ENCODE measurements at places on chromosomes 12 and 14. TPM values are rescaled to one million over a fixed set of nuclear protein-coding genes. Genes with fewer than 3 reads are reported as not detected.

CDCA3 gene
- 171 TPM for total RNA-seq

GRCh38 chr12:31007153-31007495 is 66.5 kb upstream of the DDX11 start:
- DNase-seq = no peak

DNA sequence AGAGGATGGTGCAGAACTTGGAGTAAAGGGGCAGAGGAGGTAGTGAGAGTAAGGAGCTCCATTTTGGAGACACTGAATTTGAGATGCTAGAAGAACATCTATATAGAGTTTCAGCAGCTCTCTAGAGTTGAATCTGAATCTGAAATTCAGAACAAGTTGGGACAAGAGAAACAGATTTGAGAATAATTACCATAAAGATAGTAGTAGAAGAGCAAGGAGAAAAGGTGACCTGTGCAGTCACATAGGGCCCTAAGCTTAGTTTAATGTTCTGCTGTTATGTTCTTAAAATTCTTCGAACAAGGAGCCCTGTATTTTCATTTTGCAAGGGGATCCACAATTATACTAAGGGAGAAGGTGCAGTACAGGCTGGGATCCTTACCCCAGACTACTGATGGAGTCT is 7.4 kb downstream of the REM2 start:
- DNase-seq = no peak

DNA sequence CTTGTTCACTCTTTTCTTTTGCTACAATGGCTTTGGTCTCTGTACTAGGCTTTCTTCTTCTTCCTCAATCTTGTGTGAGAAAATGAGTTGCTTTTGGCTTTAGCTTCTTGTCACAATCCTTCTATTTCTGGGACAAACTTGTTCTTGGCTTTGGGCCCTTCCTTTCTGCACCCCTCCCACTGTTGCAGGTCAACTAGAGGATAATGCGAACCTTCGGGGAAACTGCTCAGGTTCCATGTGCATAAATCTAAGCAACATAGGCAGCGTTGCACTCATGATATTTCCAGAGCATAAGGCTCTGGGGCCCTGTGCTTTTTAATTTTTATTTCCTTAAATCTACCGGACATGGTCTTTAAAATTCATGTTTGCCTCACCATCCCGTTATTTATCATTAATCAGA is 89.8 kb upstream of the LRIG3 start:
- DNase-seq = no peak
